ENCODE measurements at places on chromosomes 3 and 15.
A peak's percentile ranks its signal among the peaks of the same experiment; 100 is the strongest.

DNA sequence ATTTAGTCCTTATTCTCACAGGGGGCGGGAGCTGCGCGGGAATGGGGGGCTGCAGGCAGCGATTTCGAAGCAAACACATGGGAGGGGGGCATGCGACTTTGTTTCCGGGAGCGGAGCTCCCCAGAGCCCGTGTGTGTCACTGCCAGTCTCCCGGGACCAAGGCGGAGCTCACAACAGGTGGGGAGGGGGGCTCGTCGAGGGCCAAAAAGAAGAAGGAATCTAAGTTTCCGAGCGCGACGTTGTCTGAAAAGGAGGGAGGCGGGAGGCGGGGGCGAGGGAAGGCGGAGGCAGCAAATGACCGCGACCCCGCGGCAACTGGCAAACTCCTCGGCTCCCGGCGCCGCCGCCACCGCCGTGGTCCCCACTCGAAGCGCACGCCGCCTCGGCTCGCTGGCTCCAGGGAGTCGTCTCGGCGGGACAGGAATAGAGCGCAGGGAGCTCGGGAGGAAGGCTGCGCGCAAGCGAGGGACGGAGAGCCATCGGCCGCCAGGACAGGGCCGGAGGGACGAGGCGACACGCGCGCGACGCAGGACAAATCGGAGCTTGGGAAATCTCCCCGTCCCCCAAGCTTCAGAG is 1.4 kb downstream of the FOXP1 start:
- peak; percentile 74 for DNase-seq

DNA sequence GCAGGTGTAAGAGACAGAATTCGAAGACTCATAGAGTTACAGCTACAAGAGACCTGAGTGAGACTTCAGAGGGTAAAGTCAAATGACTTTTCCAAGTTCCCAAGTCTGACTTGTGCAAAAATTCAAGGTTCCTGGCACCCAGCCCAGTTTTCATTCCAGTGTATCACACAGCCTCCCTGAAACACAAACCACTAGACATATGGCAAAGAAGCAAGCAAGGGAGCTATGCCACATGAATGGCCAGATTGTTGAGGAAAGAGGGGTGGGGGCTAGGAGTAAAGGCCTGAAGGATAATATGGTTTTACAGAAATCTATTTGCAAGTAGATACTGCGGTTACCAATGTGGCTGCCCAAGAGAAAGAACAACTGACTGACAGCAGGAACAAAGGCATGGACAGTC is 301.2 kb downstream of the MECOM start:
- no peak for DNase-seq

DNA sequence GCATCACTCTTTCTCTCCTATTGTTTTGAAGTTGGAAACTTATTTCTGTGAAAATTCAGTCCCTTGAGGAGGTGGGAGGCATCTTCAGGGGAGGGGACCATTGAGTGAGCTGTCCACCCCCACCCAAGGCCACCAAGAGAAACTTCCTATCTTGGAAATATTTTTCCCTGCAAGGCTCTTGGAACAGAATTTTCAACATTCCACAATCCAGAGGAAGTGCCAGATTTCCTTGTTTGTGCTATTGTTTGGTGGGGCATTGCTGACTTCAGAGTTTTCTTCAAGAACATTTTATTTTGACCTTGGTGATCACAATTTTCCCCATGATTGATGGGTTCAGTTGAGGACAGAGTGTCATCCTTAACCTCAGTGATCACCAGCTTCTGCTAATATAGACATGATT is 12.0 kb downstream of the DNASE1L3 start:
- DNase-seq, result no peak

GRCh38 chr15:63600001-63600615 is 2.9 kb downstream of the FBXL22 start:
- DNase-seq, result peak; percentile 41

DNA sequence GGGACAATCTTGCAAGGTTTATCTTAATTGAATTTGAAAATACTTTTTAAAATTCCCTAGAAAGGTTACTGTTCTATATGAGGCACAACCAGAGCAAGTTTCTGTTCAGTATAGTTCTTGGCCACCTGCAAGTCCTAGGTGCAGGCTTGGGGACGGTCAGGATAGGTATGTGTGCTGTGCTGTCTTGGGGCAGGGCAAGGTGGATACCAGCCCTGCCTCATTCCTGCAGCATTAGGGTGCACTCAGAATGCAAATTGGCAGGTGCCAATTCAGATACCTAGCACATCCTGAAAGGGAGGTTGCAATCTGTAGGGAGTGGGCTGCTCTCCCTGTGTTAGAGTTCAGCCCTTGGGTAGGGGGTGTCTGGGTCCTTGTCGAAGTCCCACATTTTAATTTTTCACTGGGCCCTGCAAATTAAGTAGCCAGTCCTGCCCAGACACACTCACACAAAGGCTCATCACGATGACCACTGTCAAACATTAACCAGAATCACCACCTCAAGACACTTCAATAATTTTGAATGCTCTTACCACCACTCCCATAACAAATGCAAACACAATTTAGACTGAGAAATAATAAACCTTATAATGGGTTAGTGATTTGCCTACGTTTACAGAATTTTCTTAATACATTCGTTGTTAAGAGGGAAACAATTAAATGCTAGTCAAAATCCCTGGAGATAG is 838.0 kb upstream of the NR2F2 start:
- DNase-seq, result no peak

DNA sequence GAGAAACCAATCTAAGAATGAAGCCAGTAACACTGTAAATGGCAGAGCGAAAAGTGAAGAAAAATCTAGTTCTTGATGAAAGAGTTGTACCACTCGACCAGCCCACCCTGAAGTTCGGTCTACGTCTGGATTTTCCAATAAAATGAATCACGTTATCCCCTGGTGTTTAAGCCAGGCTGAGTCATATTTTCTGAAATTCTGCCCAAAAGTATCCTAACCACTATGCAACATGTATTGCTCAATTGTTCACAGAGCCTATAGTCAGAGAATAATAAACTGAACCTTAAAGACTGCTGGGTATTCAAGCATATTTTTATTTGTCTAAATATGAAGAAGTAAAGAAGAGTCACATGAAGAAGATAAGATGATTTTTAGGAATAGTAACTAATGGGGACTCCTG is 245.7 kb downstream of the FGF12 start:
- DNase-seq, result no peak

- DNase-seq, result no peak
These were observed 29.4 kb upstream of the GUCA1C start for GRCh38 chr3:108983051-108983450.

DNA sequence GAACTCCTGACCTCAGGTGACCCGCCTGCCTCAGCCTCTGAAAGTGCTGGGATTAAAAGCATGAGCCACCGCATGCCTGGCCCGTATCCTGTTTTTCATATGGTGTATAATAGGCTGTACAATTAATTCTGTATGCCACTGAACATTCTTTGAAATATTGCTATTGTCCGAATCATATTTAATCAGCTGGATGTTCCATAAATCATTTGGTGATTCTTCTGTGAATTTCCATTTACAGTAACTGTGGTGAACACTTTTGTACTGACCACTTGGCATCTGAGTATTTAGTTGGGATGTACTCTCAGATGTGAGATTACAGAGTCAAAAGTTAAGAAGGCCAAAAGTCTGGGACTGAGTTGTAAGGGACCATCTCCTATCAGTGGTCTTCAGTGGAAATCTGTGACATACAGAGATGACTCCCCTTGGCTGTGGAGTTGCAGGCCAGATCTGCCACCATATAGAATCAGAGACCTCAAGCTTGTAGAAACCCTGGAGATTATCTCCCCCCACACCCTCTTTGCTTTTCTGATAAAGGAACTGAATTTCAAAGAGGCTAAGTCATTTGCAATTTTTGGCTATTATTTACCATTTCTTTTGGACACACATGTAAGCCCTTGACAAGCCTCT is 25.7 kb upstream of the DYNC1LI1 start:
- no peak for DNase-seq

- DNase-seq, result peak; percentile 21
These were observed 72.0 kb upstream of the MAP4 start for GRCh38 chr3:48088056-48088748.

DNA sequence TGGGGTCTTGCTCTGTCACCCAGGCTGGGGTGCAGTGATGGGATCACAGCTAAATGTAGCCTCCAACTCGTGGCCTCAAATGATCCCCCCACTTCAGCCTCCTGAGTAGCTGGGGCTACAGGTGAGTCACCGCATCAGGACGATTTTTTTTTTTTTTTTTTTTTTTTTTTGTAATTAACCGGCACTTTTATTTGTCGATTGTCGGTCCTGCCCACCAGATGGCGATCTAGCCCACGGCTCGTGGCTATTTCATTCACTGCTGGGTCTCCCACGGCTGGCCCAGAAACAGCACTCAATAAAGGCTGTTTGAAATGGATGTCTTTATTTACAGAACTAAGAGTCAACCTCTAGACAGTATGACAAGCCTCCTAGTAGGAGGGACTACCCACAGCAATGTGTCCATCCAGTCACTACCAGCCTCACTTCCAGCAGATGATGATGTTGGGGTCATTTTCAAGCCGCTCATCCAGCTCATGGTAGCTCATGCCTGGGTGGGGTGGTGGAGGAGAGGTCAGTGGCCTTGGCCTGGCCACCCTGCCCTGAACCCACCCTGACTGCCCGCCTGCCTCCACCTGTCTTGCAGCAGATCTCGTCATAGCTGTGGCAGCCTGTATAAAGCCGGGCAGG is 1.8 kb upstream of the ZMYND10 start:
- peak; percentile 68 for DNase-seq

DNA sequence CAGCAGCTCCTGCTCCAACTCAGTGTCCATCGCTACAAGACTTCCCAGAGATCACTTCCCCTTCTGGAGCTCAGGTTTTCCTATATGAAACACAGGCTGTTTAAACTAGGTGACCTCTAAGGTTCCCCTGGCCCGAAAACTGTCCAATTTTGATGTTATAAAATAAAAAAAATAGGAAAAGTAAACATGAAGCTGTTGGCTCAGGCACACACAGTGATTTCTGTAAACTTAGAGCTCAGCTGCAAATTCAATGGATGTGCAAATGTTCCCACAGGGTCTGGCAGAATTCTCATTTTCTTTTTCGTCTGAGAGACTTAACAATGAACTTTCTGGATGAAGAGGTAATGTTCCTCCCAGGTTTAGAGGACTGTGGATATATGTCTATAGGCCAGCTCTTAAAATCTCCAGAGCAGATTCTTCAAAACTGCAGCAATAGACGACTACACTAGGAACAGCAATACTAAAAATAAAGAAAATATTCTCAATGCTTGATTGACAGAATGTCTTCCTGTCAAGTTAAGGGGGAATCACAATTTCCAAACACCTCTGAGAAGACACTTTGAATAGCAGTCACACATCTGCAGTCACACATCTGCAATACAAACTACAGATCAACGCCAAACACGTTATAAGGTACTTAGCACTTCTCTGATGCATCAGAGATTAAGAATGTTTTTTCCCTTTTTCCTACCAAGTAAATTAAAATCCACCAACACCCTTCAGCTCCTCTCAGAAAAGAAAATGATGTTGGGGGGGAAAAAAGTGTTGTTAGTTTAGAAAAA is 2.8 kb downstream of the NUP210 start:
- no peak for DNase-seq

- DNase-seq, result no peak
These were observed 137.9 kb upstream of the LIPC start for GRCh38 chr15:58293622-58294550.

DNA sequence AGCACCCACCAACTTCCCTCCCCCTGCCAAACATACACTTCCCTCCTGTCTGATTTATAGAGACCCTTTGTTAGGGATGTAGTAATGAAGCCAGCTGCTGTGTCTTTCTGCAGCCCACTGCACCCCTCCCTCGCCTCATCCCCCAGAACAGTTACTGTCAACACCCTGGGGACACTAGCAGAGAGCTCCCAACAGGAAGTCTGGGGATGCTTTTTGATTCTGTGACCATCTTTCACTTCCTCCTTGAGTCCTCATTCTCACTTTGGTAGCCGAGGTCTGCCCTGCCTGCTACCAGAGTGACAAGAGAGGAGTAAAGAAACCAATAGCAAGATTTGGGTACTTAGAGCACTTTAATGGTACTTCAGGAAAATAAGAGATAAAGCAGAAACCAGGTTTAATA is 201.6 kb downstream of the SATB1 start:
- no peak for DNase-seq

DNA sequence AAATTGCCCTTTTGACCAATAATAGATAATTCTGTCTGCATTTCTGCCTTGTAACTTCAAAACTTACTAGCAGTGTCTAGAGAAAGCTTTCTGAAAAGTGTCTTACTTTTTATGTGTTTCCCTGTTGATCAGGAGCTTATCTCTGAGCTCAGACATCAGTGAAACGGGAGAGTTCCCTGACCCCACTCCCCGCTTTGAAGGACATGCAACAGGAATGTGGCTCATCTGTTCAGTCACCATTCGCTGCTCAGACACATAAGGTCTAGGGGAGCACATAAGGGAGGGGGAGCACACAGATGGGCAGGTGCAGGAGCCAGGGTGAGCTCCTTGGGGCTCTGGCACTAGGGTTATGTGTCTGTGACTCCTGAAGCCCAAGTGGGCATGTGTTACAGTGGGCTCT is 205.0 kb downstream of the FEZF2 start:
- DNase-seq, result no peak

GRCh38 chr15:59296181-59296617 is 76.5 kb downstream of the MYO1E start:
- DNase-seq, result no peak

DNA sequence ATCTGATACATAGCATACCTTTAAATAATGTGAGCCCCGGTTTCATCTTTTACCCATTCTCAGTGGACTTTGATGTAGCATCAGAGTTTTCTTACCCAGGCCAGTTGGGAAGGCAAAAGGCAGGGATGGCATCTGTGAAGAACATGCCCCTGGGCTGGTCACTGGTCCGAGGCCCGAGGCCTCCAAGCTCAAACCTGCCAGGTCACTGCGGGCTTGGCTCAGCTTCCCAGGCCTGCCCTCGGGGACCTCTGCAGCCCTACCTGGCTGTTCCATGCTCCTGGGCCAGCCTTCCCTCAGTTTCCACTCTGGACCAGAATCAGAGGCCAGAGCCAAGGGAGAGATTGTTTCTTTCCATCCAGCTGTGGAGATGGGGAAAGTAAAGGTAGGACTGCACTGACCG is 26.9 kb downstream of the NR1I2 start:
- no peak for DNase-seq

- DNase-seq, result no peak
These were observed 101.6 kb downstream of the GREM1 start for GRCh38 chr15:32819448-32819847.

GRCh38 chr15:54917312-54917711 is 279.4 kb downstream of the RSL24D1 start:
- no peak for DNase-seq

GRCh38 chr3:136658946-136659682 is 93.1 kb downstream of the STAG1 start:
- no peak for DNase-seq

DNA sequence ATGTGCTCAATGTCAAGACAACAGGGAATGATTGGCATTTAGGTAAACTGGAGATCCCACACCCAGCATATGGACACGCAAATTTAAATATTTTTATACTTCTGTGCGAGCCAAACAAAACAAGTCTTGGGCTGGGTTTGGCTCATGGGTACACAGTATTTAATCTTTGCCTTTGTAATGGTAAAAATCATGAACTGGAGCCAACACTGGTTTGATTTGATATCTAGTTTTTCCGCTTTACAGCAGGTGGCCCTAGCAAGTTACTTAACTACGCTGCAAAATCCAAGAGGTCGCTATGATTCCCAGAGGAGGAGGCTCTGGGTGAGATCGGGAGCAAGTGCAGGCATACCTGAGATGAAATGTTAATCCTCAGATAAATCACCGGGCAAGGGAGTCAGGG is 207.9 kb upstream of the SATB1 start:
- no peak for DNase-seq

- no peak for DNase-seq
These were observed 55.9 kb downstream of the NGLY1 start for GRCh38 chr3:25727316-25727715.

GRCh38 chr15:70272565-70273355 is 175.0 kb upstream of the TLE3 start:
- no peak for DNase-seq

Data from WTC11 (cell line).